ENCODE measurements at places on chromosomes 4 and X.

DNA sequence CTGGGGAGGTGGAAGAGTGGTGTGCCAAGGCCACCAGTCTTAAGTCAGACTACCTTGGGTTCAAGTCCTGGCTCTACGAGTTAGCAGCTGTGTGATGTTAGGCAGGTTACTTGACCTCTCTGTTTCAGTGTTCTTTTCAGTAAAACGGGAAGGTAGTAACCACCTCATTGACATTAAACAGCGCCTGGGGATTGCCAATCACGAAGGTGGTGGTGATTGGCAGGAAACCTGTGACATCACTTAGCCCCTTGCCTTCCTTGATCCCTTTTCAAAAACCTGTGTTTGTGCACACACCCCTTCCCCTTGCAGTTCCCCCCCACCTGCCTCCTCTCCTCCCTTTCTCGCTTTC is 7.6 kb downstream of the KLF3 start:
- DNase-seq = no peak

DNA sequence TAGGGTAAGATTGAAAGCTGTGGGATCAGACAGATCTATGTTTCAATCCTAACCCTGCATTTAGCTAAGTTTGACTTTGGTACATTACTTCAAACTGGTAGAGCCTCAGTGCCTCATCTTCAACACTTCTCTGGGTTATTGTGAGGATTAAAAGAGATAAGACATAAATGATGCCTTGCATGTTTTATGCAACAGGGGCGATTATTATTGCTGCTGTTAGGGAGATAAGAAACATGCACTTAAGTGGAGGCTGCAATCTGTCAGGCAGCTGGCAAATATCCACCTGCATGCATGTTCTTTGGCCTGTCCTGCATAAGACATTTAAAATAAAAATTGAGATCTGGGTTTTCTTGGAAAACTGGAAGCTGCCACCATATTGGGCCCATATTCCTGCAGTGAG is 24.6 kb downstream of the UNC5C start:
- no peak for DNase-seq

DNA sequence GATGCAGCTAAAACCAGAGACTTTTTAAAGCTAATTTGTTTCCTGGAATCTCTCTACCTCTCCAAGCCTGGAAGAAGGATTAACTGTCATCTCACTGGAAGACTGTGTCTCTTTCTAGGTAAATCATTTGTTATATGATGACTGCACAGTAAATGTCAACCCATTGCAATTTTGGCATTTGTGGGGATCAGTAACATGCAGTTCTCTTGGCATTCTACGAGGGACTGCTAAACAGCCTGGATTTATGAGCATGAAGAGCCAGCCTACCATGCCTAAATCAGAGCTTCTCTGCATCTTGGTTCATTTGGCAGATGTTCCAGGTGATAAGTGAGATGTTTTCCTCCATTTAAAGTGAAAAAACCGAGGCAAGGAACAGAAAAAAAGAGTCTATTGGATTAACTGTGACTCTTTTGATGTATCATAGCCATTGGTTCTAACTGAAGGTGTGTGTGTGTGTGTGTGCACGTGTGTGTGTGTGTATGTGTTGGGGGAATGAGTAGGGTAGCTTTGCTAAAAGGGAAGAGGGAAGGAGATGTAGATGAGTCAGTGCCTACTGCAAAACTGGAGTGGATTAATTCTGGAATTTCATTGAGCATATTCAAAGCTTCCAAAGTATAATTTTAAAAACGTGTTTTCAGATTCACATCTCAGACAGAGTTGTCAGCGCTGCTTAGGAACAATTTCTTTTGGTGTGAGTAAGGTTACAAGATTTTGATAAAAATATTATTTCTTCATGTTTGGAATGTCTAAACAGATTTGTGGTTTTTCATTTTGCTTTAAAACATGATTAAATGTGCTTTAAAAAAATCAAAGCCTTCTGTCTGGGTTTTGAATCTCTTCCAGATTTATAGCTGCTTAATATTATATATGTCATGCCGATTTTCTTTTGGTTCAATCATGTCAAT is 123.2 kb upstream of the LNX1 start:
- DNase-seq = no peak

DNA sequence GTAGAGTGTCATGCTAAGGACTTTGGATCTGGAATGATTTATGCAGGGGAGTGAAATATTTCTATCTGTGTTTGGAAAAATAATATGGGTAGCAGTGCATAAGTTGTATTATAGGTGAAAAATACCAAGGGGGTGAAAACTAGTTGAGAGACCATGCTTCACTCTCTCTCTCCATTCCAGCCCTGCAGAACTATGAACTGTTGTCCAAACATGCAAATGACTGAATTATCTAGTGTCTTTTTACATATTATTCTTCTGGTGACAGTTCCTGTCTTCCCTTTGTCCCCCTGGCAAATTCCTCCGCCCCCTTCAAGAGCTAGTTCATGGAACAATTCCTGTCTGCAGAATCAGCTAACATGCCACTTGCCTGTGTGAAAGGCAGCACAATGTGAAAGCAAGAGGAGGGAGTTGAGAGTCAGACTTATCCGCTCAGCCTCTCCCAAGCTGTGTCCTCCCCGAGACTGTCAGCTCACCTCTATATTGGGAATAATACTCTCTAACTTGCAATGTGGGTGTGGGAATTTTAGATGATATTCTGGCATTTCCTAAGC is 2.3 kb downstream of the PF4 start:
- no peak for DNase-seq

- DNase-seq = no peak
Measured at GRCh38 chr4:85084371-85085094, 118.0 kb upstream of the WDFY3 start.

- no peak for DNase-seq
Measured at GRCh38 chr4:86243750-86244149, 116.1 kb downstream of the MAPK10 start.

DNA sequence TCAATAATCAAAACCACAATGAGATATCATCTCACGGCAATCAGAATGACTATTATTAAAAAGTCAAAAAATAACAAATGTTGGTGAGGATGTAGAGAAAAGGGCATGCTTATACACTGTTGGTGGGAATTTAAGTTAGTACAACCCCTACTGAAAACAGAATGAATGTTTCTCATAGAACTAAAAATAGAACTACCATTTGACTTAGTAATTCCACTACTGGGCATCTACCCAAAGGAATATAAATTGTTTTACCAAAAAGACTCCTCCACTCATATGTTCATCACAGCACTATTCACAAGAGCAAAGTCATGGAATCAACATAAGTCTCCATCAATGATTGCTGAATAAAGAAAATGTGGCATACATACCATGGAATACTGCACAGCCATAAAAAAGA is 278.1 kb upstream of the ARSJ start:
- no peak for DNase-seq

DNA sequence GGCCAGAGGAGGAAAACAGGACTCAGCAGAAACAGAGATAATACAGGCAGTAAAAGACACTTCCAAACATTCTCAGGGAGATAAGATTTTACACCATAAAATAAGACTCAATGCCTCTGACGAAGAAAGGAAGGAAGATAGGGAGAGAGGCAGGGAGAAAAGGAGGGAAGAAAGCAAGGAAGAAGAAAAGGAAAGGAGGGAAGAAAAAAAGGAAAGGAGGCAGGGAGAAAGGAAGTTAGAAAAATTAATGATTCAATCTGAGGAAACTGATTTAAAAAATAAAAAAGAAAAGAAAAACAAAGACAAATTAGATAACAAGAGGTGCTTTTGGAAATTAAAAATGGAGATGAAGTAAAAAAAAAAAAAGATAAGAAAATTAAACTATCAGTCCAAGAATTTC is 72.1 kb downstream of the PDS5A start:
- no peak for DNase-seq

GRCh38 chrX:100409610-100410590 is at the start of gene PCDH19:
TSS of gene PCDH19 (minus strand) at chrX:100410273. CDS start at chrX:100408597, 1,676 bp downstream.
- DNase-seq = peak; percentile 13

DNA sequence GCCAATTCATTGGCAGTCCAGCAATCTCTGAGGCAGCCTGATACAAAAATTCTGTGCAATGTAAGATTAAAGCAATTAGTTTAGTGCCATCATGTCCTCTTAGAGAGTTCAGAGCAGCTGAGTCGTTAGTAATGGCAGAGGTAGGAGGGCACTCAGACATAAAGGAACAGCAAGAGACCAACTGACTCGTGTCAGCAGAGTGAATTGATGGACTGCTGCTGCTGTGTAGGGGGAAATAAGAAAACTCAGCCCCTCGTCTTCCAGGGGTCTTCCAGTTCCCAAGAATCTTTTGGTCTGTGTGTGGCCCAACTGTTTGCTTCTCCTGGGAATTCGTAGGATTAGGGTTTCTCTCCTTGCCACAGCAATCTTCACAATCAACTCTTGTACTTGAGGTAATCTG is 100.9 kb downstream of the TTC29 start:
- DNase-seq = no peak

DNA sequence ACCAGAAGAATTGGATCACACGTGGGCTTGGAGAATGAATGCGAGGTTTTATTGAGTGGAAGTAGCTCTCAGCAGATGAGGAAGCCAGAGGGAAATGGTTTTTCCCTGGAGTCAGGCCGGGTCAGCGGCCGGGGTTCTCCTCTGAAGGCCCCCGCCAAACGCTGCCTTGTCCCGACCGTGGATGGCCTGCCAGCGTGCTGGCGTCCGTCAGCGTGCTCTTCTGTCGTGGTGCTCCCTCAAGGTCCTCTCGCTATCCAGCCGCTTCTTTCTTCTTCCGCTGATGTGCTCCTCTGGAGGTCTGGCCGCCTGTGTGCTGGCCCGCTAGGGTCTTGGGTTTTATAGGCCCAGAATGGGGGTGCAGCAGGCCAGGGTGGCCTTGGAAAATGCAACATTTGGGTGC is 632.2 kb downstream of the TRAM1L1 start:
- no peak for DNase-seq

GRCh38 chrX:13658602-13659001 is 5.7 kb downstream of the TCEANC start:
- no peak for DNase-seq

DNA sequence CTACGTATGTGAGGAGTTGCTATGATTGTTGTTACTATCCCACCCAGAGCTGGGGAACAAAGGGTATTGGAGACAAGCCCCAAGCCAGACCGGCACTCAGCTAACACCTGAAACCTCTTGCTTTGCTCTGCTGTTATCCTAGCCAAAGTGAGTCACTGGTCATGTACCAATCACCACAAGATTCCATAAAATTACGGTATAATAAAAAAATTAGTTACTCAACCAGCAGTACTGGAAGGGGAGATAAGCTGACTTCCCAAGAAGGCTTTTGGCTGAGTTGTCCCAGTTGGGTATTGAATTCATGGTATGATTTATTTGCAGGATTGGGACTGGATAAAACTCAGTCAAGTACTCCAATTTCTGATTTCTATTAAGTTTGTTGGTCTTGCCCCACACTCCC is 5.3 kb downstream of the EDA2R start:
- DNase-seq = no peak

- DNase-seq = no peak
Measured at GRCh38 chr4:27098034-27098433, 237.4 kb downstream of the STIM2 start.

GRCh38 chr4:128832243-128832625 is 22.7 kb downstream of the JADE1 start:
- DNase-seq = no peak

DNA sequence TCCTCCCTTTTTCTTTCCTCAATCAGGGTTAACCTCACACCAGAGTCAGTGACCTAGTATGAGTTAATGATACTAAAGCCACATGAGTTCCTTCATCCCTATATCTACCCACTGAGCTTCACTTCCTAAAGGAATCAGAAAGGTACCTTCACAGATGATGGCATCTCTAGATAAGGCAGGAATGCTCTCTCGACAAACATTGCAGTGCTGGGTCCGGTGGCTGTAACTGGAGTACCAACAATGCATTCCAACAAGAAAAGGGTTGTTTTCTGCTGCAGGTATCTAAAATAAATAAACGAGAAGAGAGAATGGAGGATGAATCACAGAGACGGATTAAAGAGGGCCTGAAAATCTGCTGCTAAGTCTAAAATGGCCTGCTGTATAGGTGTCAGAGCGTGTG is 66.7 kb downstream of the DGKK start:
- no peak for DNase-seq

Measured in stimulated activated CD4-positive, alpha-beta T cell treated with anti-CD3 and anti-CD28 coated beads, Interleukin-15, amount 100 ng/mL, for 48 hours (primary cell).